ENCODE measurements at places on chromosomes 7 and 10. TPM values are rescaled to one million over a fixed set of nuclear protein-coding genes. Genes with fewer than 3 reads are reported as not detected.

GRCh38 chr7:143055754-143056153 is 3.6 kb downstream of the OR6V1 start:
- H3K36me3 ChIP-seq: no peaks in the 10 kb centered on the region
- H3K4me3 ChIP-seq: no peak overlapping the region
- peaks cover 2% of the 10 kb centered on the region for H3K27me3 ChIP-seq
- DNase-seq: no peak
- H3K27ac ChIP-seq: no peak overlapping the region

- H3K4me3 ChIP-seq: no peak overlapping the region
- peaks cover 3% of the 10 kb centered on the region for H3K36me3 ChIP-seq
These were observed 11.9 kb downstream of the PYROXD2 start for GRCh38 chr10:98402931-98403718.

- no peaks in the 10 kb centered on the region for H3K4me1 ChIP-seq
- peaks cover 18% of the 10 kb centered on the region for H3K36me3 ChIP-seq
- no peak overlapping the region for H3K27ac ChIP-seq
- H3K4me3 ChIP-seq: no peak overlapping the region
- peaks cover 2% of the 10 kb centered on the region for H3K27me3 ChIP-seq
These were observed 52.9 kb downstream of the CLEC2L start for GRCh38 chr7:139576179-139576973.

- no peak for DNase-seq
- peaks cover 4% of the 10 kb centered on the region for H3K4me1 ChIP-seq
- H3K4me3 ChIP-seq: no peak overlapping the region
- no peak overlapping the region for H3K27ac ChIP-seq
- no peaks in the 10 kb centered on the region for H3K36me3 ChIP-seq
- peaks cover 2% of the 10 kb centered on the region for H3K27me3 ChIP-seq
These were observed 117.5 kb upstream of the HGF start for GRCh38 chr7:81887098-81888090.

DNA sequence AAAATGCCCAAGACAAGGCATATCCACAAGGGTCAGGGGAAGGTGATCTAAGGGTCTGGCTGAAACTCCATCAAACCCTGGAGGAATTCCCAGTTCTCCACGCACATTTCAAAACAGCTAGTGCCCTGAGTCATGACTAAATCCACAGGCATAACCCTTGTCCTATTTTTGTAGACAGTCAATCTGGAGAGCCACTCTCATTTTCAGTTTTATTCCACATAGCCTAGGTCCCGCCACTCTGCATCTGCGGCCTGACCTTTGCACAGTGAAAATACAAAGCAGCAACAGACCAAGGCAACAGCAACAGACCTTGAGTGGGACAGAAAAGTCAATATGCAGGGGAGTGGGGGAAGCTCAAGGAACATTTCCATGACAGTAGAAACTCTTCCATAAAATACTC is 201.4 kb upstream of the NPVF start:
- H3K36me3 ChIP-seq: no peaks in the 10 kb centered on the region
- peaks cover 11% of the 10 kb centered on the region for H3K4me1 ChIP-seq
- H3K27ac ChIP-seq: no peak overlapping the region
- no peak for DNase-seq
- no peak overlapping the region for H3K4me3 ChIP-seq
- H3K27me3 ChIP-seq: no peaks in the 10 kb centered on the region

GRCh38 chr10:125015356-125015944 is 73.5 kb downstream of the ZRANB1 start:
- peaks cover 12% of the 10 kb centered on the region for H3K27me3 ChIP-seq
- peak overlapping the region; percentile 78 for H3K27ac ChIP-seq
- peaks cover 33% of the 10 kb centered on the region for H3K4me1 ChIP-seq
- H3K4me3 ChIP-seq: peak overlapping the region; percentile 59
- H3K36me3 ChIP-seq: peaks cover 33% of the 10 kb centered on the region

The PALD1 gene
- total RNA-seq: 166 TPM

The MYL10 gene
- not detected for total RNA-seq
